Breast epithelium (tissue), 4 donors: ENCODE measurements at places on chromosomes 1 and 21. TPM values are rescaled to one million over a fixed set of nuclear protein-coding genes. Genes with fewer than 3 reads are reported as not detected.

Gene ST6GALNAC5
- total RNA-seq: 0.48 TPM

- no peak for DNase-seq
Measured at GRCh38 chr1:46672696-46673095, 1.0 kb downstream of the TEX38 start.

Gene IGSF21
- total RNA-seq: 4.8 TPM

GRCh38 chr1:7479571-7479970, 291.5 kb upstream of the VAMP3 start:
- no peak for DNase-seq

Gene ACADM
- total RNA-seq: 46.7 TPM

Gene TMEM39B
- 6.2 TPM for total RNA-seq

GRCh38 chr1:59266927-59267293, 30.0 kb upstream of the FGGY start:
- no peak for DNase-seq

DNA sequence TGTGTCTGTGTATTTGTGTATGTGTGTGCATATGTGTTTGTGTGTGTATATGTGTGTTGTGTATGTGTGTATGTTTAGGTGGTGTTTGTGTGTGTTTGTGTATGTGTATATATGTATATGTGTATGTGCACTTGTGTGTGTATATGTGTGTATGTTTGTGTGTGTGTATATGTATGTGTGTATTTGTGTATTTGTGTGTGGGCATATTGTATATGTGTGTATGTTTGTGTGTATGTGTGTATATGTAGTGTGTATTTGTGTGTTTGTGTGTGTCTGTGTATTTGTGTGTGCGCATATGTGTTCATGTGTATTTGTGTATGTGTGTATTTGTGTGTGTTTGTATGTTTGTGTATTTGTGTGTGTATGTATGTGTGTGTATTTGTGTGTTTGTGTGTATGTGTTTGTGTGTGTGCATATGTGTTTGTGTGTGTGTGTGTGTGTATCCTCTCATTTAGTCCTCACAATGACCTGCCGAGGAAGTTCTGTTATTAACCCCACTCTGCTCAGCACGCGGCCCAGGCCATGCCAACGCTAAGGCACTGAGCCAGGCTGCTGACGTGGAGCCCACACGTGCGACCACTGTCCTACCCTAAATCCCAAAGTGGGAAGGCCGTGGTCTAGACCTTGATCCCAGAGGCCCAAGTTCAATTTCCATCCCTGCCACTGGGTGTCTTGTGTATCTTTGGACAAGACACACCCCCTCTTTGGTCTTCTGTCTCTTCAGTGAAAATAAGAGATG, 43.2 kb upstream of the TMEM51 start:
- no peak for DNase-seq

DNA sequence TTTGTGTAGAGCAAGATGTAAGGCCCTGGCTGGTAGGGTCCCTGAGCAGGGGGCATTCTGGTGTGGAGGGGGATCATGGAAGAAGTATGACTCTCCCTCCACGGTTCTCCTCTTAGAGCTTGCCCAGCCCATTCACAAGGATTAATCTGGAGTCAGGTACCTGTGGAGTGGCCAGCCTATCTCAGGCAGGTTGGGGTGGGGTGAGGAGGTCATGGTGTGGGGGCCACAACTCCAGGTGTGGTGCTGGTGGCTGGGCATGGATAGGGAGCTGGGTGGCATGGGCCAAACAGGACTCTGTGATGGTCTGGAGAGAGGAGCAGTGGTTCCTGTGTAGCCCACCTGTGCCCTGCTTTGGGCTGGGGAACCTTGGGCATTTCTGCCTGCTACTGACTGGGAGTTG, 32.3 kb downstream of the TMCC2 start:
- DNase-seq: no peak

Gene TACSTD2
- 335 TPM for total RNA-seq

- no peak for DNase-seq
Measured at GRCh38 chr1:159408862-159409400, 23.1 kb upstream of the OR10J4 start.

DNA sequence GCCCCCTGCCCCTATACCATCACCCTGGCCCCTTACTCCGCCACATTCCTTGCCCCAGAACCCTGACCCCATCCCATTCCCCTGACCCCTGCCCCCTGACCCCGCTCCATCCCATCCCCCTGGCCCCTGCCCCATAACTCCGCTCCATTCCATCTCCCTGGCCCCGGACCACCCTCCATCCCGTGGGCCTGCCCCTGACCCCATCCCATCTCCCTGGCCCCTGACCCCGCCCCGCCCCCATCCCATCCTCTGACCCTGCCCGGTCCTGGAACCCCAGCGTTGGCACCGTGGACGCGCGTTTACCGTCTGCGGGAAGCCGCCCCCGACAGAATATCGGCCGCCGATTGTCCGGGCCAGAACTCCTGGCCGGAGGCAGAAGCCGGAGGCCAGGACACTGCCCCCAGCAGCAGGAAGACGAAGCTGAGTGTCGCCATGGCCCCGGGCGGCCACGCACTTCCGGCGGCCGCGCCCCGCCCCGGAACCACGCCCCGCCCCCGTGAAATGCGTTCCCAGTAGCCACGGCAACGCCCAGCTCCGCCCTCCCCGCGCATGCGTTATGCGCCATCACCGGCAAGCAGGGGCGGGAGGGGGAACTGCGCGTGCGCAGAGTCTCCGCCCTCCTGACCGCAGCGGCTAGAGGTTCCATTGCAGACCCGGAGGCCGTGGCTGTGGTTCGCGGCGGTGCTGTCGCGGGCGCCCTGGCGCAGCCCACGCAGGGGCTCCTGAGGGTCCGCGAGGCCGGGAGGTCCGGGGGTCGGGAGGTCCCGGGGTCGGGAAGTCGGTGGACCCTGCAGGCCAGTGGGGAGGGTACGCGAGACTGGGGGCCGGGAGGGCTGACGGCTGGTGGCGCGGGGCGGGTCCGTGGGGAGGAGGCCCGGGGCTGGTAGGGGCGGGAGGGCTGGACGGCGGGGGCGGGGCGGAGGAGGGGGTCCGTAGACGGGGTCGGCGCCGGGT, at the start of gene POFUT2:
Gene POFUT2 (minus strand): TSS at position 458 of the 954 bp plus-strand sequence. CDS start 24 bp downstream, at position 434.
- peak; percentile 99 for DNase-seq

DNA sequence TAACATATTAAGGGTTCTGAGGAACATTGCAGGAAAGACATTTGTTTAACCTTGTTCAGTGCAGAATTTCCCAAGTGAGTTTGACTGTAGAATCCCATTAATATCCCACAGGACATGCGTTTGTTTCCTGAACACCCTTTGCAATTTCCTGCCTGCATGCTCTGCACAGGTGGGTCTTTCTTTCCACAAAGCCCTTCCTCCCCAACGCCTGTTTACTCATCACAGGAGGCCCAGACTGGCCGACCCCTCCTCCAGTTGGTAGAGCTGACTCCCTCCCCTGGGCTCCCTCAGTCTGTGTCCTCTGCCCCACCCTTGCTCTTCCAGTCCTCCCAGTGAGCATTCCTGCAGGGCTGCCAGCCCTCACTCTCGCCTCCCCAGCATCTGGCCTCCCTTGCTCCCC, 47.5 kb upstream of the CTPS1 start:
- no peak for DNase-seq

- DNase-seq: no peak
Measured at GRCh38 chr1:165580931-165581871, 37.4 kb downstream of the LRRC52 start.

GRCh38 chr1:232335261-232335660, 294.7 kb downstream of the SIPA1L2 start:
- no peak for DNase-seq

DNA sequence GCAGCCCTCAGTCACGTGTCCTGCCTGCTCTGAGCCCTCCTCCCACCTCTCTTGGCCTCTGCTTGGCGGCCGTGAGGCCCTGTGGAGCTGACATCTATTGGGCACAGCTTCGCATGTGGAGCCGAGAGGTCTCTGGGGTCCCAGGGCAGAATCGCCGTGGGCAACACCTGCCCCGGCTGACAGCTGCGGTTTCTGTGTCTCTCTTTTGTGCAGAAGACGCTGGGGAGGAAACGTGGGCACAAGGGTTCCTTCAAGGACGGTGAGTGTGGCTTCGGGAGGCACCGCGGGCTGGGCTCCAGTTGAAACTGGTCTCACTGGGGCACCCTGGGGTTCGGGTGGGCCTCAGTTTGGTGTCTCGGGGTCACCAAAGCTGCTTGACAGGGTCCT, 11.5 kb downstream of the ARHGEF16 start:
- DNase-seq: no peak

- no peak for DNase-seq
Measured at GRCh38 chr1:207045453-207045852, 5.6 kb downstream of the YOD1 start.

Gene PLA2G2F
- total RNA-seq: not detected

GRCh38 chr1:209328196-209328595, 255.3 kb upstream of the CAMK1G start:
- no peak for DNase-seq

Gene GPR161
- 2.8 TPM for total RNA-seq

GRCh38 chr1:96912248-96912647, 190.7 kb downstream of the PTBP2 start:
- no peak for DNase-seq

- no peak for DNase-seq
Measured at GRCh38 chr1:174818951-174819350, 180.8 kb upstream of the CACYBP start.
